ENCODE measurements at places on chromosomes 16 and 17. TPM values are rescaled to one million over a fixed set of nuclear protein-coding genes. Genes with fewer than 3 reads are reported as not detected.

DNA sequence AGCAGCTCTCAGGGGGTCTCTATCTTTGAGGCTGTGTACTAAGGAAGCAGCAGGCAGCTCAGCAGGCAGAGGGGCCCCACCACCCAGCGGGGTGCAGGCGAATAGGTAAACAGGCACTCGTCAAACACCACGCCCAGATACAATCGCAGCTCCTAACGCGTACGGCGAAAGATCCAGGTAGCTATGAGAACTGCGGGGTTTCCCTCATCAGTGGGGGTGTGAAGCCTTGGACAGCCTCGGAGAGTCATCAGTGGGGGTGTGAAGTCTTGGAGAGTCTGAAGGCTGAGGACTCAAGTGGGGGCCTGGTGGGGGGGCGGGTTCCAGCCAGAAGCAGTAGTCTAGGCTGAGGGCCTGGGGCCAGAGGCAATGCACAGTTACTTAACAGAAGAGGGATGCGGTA lies 69.0 kb downstream of the RTN4RL1 start:
- no peaks in the 10 kb centered on the region for H3K36me3 ChIP-seq
- H3K4me3 ChIP-seq = no peak overlapping the region
- H3K4me1 ChIP-seq = no peaks in the 10 kb centered on the region
- H3K27me3 ChIP-seq = no peaks in the 10 kb centered on the region
- DNase-seq = no peak
- no peak overlapping the region for H3K27ac ChIP-seq

DNA sequence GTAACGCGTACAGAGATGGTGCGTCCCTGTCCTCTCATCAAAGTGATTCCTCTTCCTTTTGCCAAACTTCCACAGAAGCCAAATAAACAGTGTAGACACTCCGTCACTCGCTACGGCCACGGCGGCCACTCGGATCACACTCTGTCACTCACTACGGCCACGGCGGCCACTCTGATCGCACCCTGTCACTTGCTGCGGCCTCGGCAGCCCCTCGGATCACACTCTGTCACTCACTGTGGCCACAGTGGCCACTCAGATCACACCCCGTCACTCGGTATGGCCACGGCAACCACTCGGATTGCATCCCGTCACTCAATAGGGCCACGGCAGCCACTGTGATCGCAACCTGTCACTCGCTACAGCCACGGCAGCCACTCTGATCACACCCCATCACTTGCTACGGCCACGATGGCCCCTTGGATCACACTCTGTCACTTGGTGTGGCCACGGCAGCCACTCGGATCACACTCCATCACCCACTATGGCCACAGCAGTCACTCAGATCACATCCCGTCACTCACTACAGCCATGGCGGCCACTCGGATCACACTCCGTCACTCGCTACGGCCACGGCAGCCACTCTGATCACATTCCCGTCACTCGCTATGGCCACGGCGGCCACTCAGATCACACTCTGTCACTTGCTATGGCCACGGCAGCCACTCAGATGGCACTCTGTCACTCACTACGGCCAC lies 170.8 kb downstream of the BANP start:
- H3K4me1 ChIP-seq = no peaks in the 10 kb centered on the region
- no peak overlapping the region for H3K27ac ChIP-seq
- no peak for DNase-seq
- H3K27me3 ChIP-seq = no peaks in the 10 kb centered on the region
- H3K36me3 ChIP-seq = no peaks in the 10 kb centered on the region

DNA sequence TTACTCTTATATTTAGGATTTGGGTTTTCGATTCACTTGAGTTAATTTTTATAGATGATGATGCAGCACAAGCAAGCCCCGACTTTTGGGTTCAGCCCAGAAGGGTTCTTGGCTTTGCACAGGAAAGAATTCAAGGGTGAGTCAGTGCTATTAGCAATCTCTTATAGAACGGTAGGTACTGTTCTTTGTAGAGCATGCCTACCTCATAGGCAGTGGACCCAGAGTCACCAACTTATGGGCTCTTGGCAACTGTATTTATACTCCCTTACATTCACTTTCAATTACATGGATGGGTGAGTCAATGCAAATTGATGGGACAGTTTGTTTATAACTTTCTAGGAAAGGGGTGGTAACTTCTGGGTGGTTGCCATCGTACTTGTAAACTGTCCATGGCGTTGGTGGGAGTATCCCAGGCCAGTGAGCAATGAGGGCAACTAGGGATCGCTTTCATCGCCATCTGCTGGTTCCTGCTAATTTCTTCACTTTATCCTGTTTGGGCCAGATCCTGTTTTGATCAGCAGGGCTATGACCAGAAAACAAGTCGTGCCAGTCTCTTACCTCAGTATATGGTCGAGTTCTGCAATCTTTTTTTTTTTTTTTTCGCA lies 362.6 kb downstream of the CNTNAP4 start:
- DNase-seq = no peak
- H3K27me3 ChIP-seq = no peaks in the 10 kb centered on the region
- H3K36me3 ChIP-seq = no peaks in the 10 kb centered on the region
- no peaks in the 10 kb centered on the region for H3K4me1 ChIP-seq
- H3K27ac ChIP-seq = no peak overlapping the region
- H3K4me3 ChIP-seq = no peak overlapping the region

DNA sequence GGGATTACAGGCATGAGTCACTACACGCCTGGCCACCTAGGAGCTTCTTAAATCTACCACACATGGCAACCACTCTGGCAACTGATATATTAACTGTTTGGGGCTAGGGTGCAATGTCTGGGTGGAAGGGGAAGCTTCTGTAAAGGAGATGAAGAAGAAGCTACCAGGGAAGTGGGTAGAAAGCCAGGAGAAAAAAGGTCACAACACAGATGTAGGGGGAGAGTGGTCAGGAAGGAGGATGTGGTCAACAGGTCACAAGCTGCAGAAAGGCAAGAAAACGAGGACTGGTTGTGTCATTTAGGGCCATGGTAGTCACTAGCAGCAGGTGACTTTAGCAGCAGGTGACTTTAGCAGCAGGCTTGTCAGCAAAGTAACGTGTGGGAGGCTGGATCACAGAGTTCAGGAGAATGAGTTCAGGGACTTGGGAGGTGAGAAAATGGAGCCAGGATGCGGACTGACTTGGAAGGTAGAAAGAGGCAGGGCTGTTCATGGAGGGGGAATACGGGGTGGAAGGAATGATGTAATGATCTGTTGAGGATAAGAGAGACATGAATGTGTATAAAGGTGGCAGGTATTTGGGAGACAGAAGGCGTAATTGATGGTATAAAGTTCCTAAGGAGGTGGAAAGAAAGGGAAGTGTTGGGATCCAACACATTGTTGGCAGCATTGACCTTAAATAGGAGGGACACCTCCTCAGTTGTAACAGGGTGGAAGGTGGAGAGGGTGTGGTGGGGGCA lies 16.3 kb upstream of the WFIKKN2 start:
- no peak overlapping the region for H3K4me3 ChIP-seq
- no peak for DNase-seq
- H3K4me1 ChIP-seq = peaks cover 5% of the 10 kb centered on the region
- no peaks in the 10 kb centered on the region for H3K27me3 ChIP-seq
- no peaks in the 10 kb centered on the region for H3K36me3 ChIP-seq

DNA sequence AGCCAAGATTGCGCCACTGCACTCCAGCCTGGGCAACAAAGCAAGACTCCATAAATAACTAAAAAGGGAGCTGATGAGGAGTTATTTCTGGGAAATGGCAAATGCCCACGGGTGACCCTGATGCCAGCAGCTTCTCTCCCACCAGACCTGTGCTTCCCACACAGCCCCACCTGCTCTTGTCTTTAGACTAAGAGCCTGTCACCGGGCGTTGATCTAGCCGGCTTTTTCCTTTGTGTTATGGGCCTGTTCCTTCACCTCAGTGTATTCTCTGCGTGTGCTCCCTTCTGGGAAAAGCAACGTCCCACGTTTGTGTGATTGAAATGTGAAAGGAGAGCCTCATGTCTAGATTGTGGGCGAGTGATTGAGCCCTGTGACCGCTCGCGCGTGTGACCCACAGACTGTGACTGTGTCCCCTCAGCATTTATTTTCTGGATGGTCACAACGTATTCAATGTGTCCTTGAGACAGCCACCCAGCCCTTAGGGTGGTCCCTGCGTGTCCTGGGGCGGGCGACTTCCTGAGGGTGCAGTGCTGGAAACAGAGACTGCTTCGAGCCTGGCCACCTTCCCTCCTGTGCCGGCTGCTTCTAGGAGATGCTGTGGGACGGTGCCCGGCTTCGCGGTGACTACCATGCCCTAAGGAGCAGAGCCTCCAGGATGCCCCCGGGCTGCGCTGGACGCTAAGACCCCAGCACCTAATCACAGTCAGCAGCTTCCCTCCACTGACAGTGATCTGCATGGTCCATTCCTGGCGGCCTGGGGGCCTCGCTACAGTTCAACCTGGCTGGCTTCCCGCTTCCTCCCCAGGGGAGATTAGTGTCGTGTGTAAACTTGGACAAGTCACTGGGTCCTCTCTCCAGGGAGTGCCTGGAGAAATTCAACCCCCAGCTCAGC lies 7.8 kb upstream of the RNPS1 start:
- peaks cover 12% of the 10 kb centered on the region for H3K36me3 ChIP-seq
- no peak for DNase-seq
- no peaks in the 10 kb centered on the region for H3K27me3 ChIP-seq
- H3K27ac ChIP-seq = no peak overlapping the region
- H3K4me3 ChIP-seq = no peak overlapping the region

DNA sequence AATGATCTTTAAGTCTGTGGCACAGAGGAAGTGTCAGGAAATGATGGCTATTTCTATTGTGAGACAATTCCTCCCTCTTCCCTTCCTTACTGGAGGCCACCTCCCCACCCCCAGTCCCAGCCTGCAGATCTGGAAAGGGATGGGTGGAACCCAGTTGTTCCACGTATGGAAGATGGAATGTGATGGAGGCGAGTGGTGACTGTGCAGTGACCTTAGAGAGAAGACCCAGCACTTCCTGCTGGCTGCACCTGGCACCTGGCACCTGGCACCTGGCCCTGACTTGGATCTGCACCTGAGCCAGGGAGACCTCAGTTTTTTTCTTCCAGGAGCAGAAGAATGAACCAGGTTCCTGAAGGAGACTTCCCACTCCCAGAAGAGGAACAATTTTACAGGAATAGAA lies 33.0 kb upstream of the TMC5 start:
- H3K27ac ChIP-seq = peak overlapping the region; percentile 1
- no peak overlapping the region for H3K4me3 ChIP-seq
- no peaks in the 10 kb centered on the region for H3K36me3 ChIP-seq
- H3K4me1 ChIP-seq = peaks cover 25% of the 10 kb centered on the region
- H3K27me3 ChIP-seq = no peaks in the 10 kb centered on the region
- DNase-seq = peak; percentile 75

- no peak for DNase-seq
- H3K4me3 ChIP-seq = no peak overlapping the region
- H3K27ac ChIP-seq = no peak overlapping the region
- no peaks in the 10 kb centered on the region for H3K4me1 ChIP-seq
- no peaks in the 10 kb centered on the region for H3K27me3 ChIP-seq
These were observed 929.8 kb downstream of the KCNJ2 start for GRCh38 chr17:71099003-71099714.

- DNase-seq = no peak
- H3K36me3 ChIP-seq = no peaks in the 10 kb centered on the region
- no peak overlapping the region for H3K27ac ChIP-seq
- H3K4me1 ChIP-seq = no peaks in the 10 kb centered on the region
- H3K27me3 ChIP-seq = no peaks in the 10 kb centered on the region
These were observed 351.7 kb downstream of the NPIPA8 start for GRCh38 chr16:17984810-17985209.

- H3K27ac ChIP-seq = no peak overlapping the region
- no peaks in the 10 kb centered on the region for H3K27me3 ChIP-seq
- DNase-seq = no peak
These were observed 2.6 kb upstream of the OMG start for GRCh38 chr17:31299624-31300023.

- no peak for DNase-seq
- no peaks in the 10 kb centered on the region for H3K4me1 ChIP-seq
- H3K27ac ChIP-seq = no peak overlapping the region
- H3K4me3 ChIP-seq = no peak overlapping the region
- H3K36me3 ChIP-seq = no peaks in the 10 kb centered on the region
These were observed 15.1 kb downstream of the FAM117A start for GRCh38 chr17:49748791-49749190.

- no peak for DNase-seq
- no peaks in the 10 kb centered on the region for H3K36me3 ChIP-seq
- no peaks in the 10 kb centered on the region for H3K27me3 ChIP-seq
- no peak overlapping the region for H3K27ac ChIP-seq
These were observed 30.0 kb downstream of the IL21R start for GRCh38 chr16:27431773-27432532.

GNG13 gene
- not detected for total RNA-seq

C17orf78 gene
- total RNA-seq = not detected

KRTAP9-8 gene
- total RNA-seq = not detected

NUDT7 gene
- total RNA-seq = 5.0 TPM

CA5A gene
- total RNA-seq = under 0.01 TPM

SMIM36 gene
- total RNA-seq = not detected

MYH3 gene
- 9.4 TPM for total RNA-seq

RUNDC3A gene
- total RNA-seq = not detected

Data from upper lobe of left lung (tissue), 6 donors.